ENCODE measurements at places on chromosomes 16 and 17.

DNA sequence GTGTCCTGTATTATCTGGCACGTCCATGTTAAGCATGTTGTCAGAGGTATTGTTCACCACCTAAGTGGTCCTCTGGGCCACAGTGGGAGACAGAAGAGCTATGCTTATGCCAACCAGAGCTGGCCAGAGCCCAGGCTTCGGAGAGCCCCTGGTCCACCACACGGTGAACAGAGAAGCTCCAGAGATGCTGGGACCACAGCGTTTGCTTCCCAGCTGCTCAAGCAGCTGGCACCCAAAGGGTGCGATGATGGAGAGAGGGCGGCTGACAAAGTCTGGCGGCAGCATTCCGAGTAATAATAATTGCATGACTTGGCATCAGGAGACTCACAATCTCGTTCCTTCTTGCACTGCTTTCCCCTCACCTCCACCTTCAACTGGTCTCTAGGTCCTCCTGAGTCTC lies 35.8 kb upstream of the RCVRN start:
- no peak for DNase-seq

DNA sequence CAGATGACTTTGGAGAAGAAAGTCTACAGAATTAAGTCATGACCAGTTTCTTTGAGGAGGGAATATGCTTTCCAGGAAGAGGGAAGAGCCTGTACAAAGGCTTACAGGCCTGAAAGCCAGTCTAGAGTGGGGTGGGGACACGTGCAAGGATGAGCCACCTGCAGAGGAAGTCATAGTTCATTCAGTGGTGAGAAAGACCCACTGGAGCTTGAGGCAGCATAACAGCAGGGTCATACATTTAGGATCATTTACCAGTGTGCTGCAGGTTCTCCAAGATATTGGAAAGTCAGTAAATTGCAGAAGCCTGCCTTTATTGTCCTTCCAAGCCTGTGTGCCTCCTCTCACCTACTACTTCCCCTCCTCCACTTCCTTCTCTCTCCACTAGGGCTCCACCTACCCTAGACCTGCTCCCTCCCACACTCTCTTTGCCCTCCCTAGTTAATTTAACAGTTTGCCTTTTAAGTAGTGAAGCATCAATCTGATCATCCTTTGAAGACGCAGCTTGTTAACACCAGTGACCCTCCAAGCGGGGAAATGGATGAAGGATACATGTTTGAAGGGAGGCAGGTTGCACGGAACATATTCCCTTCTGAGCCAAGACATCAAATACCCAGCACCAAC lies 40.2 kb downstream of the CDRT15 start:
- no peak for DNase-seq

GRCh38 chr17:8087075-8087951 lies at the start of gene ALOX12B:
Gene ALOX12B (minus strand): TSS chr17:8087716. CDS start chr17:8087442, 274 bp downstream.
- DNase-seq, result no peak

GRCh38 chr17:33889040-33889439 lies 366.0 kb upstream of the CCL2 start:
- DNase-seq, result no peak

DNA sequence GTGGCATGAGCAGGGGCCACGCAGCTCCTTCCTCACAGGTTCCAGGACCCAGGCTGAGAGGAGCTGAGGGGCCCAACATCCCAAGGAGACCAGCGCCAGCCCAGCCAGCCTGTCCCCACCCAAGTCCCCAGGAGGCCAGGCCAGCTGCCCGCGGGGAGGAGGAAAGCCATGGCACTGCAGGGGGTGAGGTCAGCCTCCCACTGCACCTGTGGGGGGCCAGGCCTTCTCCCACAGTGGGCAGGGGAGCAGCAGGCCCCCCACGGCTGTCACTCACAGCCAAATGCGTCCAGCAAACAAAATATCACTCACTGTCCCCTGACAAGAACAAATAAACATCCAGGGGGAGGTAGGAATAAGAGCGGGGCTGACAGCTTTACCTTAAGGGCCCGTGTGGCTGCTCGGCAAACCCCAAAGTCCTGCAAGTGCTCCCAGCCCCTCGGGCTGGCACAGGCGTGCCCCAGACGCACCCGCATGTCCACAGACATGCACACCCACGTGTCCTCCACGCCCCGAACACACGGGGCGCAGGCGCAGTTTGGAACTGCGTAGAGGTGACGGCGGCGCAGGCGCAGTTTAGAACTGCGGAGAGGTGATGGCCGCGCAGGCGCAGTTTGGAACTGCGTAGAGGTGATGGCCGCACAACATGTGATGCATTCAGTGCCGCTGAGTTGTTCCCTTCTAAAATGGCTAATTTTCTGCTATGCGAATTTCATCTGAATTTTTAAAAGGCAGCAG lies 291.1 kb downstream of the FOXL1 start:
- DNase-seq, result no peak

- DNase-seq, result no peak
Observed at GRCh38 chr17:55726440-55726839, 3.8 kb upstream of the TMEM100 start.

DNA sequence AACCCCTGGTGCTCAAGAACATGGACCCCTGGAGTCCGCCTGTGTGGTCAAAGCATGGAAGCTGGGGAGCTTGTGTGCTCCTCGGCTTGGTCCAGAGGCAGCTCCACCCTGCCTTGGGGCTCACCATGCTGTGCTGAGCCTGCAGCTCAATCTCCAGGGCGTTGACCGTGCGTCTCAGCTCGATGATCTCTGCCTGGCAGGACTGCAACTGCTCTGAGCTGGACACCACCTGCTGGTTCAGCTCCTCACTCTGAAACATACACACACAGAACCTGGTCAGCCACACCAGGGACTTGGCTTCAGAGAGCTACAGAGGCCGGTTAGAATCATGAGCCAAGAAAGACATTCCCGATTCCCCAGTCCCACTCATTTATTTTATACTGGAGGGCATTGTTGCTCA lies 2.7 kb downstream of the KRT35 start:
- no peak for DNase-seq
